ENCODE measurements at places on chromosomes 16 and 17.

- no peak for DNase-seq
Measured at GRCh38 chr17:37764383-37764782, 19.5 kb upstream of the HNF1B start.

DNA sequence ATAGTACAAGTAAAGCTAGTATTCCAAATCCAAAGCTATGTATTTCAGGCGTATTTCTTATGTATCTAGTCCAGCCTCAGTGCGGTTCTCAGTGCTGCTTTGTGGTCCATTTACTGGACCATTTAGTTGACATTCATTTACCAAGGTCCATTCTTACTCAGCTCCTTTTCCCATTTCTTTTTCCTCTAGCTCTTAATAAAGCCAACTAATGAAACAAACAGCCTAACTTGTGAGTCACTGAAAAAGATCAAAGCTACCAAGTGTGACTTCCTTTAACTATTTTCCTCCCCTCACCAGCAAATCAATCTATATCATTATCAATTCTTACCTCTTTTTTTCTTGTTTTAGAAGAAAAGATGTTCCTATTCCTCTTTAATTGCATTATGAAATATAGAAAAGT, 64.0 kb downstream of the CYB561 start:
- no peak for DNase-seq

- DNase-seq: no peak
Measured at GRCh38 chr17:42392692-42393415, 4.6 kb upstream of the STAT3 start.

GRCh38 chr17:30831257-30831656, 509 bp upstream of the ATAD5 start:
- no peak for DNase-seq

GRCh38 chr17:68238871-68239253, 9.0 kb upstream of the AMZ2 start:
- DNase-seq: no peak

DNA sequence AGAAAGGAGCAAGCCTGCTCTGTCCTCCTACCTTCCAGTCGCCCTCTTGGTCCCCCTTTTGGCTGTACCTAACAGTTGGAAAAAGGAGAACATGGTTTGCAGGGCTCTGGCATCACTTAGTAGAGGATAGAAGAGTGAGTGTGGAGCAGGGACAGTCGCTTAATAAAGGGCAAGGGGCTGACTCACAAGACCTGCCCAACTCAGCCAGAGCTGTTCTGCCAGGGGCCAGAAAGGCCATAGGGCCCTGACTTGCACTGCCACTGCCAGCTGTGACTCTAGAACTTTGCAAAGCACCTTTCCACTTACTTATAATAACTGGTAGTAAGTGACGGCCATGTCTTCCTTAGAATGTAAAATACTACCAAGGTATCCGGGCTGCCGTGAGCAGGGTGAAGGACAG, 13.5 kb downstream of the PRMT7 start:
- no peak for DNase-seq

GRCh38 chr17:43026595-43026994, 1.6 kb downstream of the RND2 start:
- no peak for DNase-seq

DNA sequence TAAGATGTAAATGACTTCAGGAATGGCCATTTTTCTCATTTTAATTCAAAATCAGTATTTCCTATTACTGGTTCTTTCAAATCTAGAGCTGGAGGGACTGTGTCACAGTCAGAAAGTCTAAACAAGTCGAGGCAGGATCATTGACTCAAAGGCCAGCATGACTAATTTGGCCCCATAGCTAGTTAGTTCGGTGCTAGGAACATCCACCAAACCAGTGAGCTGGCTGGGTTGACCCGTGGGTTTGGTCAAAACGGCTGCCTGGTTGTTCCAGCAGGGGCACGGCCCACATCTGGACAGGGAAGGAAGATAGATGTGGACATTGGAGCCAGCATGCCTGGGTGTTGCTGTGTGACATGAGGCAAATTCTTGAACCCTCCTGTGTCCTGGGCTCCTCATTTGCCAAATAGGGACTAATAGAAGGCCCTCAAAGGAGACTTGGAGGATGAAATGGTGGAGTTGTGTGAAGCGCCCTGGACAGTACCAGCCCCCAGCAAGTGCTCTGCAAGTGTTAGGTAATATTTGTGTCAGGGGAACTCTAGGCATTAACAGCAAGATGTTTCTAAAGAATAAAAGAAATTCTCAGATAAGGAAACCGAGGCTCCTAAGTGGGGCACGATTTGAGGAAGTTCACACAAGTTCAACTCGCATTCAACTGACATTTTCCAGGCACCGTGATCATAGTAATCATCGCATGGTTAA, 46.2 kb downstream of the MEOX1 start:
- DNase-seq: no peak

DNA sequence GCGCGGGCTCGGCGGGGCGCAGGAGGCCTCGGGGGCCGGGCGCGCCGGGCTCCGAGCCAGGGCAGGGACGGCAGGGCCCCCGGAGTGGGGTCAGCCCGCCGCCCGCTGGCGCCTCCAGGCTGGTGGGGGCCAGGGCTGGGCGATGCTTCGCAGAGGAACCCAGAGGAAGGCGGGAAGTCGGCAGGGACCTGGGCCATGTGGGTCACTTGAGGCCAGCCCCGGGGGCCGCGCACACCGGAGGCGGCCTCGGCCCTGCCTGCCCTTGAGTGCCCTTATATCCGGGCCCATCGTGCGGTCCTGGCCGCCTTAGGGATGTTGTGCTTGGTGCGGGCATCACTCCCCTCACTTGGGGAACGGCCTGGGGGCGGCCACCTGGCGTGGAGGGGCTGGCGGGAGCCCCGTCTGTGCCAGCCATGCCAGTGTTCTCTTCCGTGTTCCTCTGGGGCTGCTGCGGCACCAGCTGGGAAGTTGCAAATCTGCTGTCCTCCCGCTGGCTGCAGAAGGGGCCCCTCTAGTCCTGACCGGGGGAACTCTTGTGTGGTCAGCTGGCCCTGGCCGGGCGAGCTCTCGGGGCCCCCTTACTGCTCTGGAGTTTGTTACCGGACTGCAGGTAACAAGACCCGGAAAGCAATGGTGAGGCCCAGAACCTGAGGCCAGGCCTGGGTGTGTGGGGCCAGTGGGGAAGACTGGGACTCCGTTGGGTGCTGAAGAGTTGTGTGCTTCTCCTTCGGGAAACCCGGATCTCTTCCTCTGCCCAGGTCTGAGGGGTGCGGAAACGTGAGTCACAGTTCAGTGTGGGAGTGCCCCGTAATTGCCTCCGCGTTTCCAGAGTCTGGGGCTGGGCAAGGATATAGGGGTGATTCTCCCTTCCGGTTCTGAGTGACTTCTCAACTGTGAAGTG, 849 bp downstream of the CAPN15 start:
- DNase-seq: no peak

DNA sequence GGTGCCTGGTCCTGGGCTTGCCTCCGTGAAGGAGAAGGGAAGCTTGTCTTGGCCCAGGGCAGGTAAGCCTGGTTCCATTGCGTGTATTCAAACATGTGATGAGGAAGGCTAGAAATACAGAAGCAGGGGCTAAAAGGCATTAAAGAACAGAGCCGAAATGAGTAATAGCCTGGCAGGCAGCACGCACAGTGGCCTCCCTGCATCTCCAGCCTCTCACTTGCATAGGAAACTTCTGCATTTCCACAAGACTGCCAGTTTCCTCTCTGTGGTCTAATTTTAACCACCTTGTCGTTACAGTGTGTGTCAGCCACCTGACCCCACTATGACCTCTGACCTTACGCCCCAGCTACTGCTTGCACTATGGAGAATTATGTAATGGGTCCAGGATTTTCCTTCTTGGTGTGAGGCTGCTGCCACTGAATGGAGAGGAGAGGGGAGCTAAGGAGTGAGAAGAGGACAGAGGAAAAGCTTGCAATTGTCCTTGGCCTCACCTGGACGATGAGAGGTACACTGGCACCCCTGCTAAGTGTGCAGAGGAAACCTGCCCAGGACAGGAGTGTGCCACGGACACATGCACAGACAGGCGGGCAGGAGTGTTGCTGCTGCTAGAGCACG, 32.8 kb downstream of the HIC1 start:
- no peak for DNase-seq

DNA sequence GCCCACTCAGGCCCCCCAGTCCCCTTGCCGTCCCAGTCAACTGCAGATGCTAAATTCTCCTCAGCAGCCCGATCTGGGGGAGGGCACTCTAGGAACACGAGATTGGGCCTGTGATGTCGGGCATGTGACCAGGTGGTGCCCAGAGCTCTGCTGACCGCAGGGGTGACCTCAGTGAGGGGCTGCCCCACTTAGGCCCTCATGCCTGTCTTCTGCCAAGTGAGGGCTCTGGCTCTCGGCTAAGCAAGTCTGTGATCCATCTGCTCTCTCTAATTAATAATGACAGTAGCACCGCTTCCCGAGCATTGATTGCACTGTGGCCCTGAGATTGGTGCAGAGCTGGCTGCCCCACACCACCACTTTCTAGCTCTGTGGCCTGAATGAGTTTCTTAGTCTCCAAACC, 138.8 kb downstream of the MRM1 start:
- no peak for DNase-seq

- no peak for DNase-seq
Measured at GRCh38 chr16:56203052-56203451, 11.8 kb downstream of the GNAO1 start.

GRCh38 chr16:11473728-11474127, 113.0 kb downstream of the LITAF start:
- DNase-seq: no peak

DNA sequence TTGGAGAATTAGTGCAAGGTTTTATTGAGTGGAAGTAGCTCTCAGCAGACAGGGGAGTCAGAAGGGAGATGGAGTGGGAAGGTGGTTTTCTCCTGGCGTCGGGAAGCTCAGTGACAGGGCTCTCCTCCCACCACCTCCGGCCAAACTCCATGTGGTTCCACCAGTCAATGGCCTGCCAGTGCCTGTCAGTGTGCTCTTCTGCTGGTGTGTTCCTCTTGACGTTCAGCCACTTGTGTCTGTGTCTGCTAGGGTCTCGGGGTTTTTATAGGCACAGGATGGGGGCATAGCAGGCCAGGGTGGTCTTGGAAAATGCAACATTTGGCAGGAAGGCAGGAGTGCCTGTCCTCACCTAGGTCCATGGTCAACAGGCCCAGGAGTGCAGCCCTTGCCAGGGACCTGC, 506.7 kb upstream of the KIF2B start:
- no peak for DNase-seq

DNA sequence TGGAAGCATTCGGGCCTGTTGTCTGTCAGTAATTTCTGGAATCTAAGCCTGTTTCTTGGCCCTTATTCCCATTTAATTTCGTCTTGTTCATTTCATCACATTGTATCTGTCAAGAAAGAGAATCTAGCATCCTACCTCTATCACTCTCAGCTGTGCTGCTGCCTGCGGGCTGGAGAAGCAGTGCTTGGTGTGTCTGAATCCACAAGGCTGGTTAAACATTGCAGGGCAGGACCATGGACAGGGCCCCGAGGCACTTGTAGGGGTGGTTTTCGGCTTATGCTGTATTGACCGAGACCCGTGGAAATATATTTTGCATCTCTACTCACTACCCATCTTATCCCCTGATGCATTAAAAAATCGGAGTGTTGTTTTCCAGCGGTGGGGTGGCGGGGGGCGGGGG, 3.1 kb downstream of the RAB11FIP4 start:
- no peak for DNase-seq

DNA sequence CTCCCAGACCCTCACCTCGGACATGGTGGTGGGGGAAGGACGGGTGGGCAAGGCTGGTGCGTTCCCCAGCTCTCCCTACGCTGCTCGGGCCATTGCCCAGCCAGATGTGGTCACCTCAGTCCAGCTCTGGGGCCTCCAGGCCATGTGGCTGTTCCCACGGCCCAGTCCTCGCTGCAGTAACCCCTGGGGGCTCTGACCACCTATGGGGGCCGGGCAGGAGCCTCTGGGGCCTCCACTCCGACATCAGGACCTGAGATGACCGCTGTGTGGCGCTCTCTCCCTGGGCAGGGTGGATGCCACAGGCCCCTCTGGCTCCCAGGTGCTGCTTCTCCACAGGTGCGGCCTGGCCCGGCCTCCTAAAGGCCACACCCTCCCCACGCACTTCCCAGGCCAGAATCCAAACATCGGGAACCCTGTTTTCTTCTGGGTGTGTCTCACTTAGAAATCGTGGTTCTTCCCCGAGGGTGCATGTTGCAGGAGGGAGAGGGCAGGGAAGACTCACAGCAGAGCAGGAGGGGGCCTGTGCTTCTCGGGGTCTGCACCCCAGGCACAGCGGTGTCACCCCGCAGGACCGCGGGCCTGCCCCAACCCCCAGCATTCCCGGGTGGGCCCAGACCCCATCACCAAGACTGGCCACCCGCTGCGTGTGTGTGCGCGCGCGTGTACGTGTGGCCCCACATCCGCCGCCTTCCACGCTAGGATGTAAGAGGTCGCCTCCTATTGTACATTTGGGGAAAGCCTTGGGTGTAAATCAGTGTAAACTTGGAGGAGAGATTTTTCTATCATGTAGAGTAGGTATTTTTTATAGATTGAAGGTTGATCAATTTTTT, 5.9 kb upstream of the CAPN15 start:
- DNase-seq: no peak

DNA sequence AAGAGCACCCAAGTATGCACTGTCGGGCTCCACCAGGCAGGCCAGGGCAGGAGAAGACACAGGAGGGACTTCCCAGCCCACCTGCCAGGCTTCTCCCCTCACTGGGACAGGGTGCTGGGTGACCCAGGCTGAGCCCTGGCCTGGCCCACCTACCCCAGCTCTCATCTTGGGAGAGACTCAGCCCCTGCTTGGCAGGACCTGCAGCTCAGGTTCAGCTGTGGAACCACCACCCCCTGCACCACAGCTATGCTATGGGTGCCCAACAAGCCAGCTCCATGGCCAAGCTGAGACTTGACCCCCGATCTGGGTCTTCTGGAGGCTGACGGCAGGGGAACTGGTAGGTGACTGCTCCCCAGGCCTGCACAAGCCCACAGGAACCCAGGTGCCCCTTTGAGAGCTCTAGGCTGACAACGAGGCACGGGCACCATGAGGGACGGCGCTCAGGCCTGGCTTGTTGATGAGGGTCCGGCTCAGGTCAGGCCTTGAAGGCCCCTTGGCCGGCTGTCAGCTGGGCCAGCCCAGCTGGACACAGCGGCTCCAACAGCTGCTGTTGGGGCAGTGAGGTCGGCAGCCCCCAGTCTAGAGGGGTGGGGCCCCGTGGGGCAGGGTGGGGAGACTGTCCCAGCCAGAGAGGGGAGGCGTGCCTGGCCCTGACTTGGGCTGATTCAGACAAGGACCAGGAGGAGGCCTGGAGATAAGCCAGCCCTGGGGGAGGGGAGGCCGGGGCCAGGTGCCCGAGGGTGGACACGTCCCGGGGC, 4.6 kb downstream of the RPUSD1 start:
- no peak for DNase-seq

- no peak for DNase-seq
Measured at GRCh38 chr17:46035112-46035818, 36.2 kb downstream of the STH start.

GRCh38 chr16:24440306-24440705, 99.1 kb upstream of the RBBP6 start:
- DNase-seq: no peak

DNA sequence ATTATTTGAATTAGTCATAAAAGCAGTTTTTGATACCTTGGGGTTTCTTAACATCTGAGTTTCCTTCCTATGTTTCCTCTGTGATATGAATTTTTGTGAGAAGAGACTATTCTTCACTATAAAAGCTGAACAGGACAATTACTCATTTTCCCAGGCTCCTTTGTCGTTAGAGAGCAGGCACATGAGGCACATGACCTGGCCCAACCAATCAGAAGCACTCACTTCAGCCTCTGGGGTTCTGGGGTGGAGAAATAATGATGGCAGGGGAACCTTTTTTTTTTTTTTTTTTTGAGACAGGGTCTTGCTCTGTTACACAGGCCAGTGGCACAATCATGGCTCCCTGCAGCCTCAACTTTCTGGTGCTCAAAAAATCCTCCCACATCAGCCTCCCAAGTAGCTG, 145.5 kb upstream of the ASIC2 start:
- no peak for DNase-seq
